T-helper 2 cell (primary cell): ENCODE measurements at places on chromosomes 11 and 22.

DNA sequence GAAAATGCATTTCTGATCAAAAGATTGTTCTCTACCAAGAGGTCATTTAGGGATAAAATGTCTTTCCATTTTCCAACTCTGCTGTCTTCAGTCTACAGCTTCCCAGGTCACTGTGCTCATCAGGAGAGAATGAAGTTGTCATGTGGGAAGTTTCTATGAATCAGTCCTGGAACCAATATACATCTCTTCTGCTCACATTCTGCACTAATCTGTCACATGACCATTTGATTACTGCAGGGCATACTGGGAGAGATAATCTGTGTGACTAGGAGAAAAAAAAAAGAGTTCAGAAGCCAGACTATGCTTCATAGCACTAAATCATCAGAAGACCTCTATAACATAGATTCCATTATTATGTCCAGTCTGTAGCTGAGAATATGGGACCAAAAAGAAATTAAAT, 611.5 kb downstream of the KCNA4 start:
- no peak for DNase-seq

DNA sequence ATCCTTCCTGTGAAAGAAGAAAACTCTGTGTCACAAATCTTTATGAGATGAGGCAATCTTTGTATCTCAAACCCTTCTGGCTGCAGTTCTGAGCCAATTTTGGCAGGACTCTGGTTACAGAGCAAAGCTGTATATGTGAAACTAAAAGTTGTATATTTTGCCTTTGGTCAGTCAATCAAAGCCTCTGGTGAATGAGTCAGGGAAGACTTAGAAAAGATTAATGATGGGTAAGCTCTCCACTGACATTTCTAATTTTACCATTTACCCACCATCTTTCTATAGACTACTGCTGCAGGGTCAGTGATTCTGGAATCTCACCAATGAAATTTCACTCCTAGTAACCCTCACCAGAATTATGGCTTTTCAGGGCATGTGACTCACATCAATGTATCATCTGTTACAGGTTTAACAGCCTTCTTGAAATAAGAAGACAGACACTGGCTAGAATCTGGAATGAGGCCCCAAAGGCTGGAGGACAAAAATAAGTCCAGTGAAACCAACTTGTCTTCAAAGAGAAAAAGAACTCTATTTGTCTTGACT, 43.3 kb downstream of the USP35 start:
- DNase-seq, result no peak

DNA sequence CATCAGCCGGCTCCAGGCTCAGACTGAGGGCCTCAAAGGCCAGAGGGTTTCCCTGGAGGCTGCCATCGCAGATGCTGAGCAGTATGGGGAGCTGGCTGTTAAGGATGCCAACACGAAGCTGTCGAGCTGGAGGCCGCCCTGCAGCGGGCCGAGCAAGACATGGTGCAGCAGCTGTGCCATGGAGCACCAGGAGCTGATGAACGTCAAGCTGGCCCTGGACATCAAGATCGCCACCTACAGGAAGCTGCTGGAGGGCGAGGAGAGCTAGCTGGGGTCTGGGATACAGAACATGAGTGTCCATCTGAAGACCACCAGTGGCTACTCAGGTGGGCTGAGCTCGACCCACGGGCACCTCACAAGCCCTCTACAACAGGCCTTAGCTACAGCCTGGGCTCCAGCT, 4.0 kb upstream of the SCUBE2 start:
- DNase-seq, result no peak

DNA sequence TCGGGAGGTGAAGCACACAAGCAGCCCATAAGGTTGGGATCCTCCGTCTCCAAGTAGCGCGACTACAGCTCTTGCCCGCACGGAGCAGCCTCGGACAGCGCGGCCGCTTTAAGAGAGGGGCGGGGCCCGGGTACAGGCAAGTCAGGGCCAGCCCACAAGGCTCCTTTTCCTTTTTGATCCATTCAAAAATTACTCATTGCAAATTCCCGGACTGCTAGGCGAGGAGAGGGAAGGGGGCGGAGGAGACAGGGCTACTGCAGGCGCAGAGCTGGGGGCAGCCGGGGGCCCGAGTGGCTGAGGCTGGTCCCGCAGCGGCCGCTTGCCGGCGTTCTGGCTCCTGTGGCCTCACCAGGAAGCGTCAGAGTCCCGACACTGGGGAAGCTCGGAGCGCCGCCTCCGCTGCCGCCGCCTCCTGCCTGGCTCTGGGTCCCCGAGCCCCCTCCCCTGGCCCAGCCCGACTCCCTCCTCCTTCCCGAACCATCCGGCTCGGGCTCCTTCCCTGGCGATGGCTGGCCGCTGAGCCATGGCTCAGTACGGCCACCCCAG, at the start of gene UBASH3B:
Gene UBASH3B (plus strand): TSS at position 196 of the 546 bp plus-strand sequence. CDS start 328 bp downstream, at position 524.
- peak; percentile 76 for DNase-seq

DNA sequence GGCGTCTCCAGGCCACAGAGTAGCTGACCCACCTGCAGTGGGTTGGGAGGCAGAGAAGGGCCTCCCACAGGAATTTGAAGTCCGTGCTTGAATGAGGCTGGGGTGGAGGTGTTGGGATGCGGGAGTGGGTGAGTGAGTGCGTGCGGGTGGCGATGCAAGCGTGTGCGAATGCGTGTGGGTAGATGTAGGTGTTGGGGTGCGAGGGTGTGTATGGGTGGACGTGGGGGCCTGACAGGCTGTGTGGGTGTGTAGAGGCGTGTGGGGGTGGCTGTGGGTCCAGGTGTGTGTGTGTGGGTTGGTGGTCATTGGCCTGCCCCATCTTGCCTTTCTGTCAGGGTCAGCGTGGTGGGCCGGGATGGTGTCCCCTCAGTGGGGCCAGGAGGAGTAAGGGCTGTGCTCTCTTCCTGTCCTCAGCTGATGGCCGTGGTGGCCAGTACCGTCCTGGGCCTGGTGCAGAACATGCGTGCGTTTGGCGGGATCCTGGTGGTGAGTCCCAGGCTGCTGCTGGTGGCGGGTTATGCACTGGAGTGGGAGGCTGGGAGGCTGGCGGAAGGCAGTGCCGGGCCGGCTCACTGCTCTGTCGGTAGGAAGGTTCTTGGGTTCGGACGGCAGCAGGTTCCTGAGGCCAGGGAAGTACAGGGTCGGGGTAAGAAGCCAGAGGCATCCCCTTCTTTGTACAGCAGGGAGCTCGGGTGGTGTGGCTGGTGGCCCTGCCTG, 35.0 kb downstream of the TPCN2 start:
- DNase-seq, result no peak

DNA sequence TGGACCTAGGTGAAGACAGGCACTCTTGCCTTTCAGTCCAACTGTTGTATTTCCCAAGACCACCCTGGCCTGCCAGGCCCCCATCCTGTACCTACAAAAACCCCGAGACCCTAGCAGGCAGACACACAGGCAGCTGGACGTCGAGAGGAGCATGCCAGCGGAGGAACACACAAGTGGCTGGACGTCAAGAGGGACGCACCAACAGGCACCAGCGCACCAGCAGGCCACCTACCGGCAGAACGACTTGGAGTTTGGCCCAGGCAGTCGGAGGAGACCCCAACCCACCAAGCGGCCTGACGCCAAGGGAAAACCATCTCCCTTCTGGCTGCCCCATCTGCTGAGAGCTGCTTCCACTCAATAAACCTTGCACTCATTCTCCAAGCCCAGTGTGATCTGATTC, 1883.4 kb upstream of the RAG2 start:
- no peak for DNase-seq

- DNase-seq, result no peak
Measured at GRCh38 chr22:35037089-35037488, 28.9 kb upstream of the ISX start.

- no peak for DNase-seq
Measured at GRCh38 chr11:125483592-125483991, 12.5 kb downstream of the FEZ1 start.

DNA sequence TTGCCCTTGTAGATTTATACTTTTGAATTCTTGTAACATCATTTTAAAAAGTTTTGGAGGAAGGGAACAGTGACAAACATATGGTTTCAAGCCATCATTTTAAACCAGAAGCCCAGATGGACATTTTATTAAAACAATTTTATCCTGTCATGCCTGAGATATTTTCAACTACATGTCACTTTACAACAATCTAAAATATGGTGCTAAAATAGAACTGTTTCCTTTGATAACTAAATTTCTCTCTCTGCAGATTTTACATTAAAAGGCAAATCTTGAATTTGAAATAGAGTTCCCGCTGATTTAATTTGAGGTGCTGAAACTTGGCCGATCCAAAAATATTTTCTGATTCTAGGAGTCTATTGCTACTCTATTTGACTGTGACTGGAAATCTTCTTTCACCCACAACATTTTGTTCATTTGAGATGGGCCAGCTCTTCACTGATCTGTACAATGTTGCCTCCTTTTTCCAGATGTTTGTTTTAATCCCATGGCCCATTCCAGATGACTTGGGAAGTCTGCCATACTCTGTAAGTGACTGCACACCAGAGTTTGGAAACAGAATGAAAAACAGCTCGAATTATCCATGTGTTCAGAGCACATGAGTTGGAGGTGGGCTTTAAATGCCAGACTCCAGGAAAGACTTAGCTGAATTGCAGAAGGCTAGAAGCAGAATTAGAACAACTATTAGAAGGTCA, 402.5 kb downstream of the TMEM135 start:
- DNase-seq, result no peak

DNA sequence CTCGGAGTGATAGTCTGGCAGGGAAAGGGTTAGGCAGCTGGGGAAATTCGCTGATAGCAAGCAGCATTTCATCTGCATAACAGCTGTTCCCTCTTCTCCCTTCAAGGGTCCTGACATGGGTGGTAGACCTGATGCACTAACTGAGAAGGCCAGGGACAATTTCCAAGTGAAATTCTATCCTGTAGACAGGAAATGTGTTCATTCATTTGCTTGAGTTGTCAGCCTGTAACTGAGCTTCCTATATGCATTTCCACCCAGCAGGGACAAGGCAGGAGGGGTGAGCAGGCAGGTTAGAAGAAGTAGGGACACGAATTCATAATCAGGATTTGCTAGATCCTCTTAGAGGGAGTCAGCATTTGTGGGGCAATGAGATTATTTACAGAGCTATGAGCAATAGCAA, 154.3 kb upstream of the NCAM1 start:
- DNase-seq, result no peak

GRCh38 chr11:128157423-128158298, 429.7 kb downstream of the ETS1 start:
- DNase-seq, result peak; percentile 25

DNA sequence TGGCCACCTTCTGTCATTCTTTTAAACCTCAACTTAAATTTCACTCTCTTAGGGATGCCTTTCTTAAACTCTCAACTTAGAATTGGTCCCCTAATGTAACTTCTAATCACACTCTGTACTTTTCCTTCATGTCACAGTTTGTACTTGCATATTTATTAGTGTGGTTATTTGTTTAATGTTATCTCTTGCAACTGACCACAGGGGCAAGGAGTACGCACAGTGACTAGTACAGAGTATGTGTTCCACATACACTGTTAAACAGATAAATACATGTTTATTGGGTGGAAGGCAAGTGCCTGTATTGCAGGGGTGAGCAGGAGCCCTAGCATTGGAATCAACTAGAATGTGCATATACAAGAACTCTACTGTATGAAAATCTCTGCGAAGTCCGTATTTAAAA, 554.0 kb downstream of the INSC start:
- DNase-seq, result no peak

GRCh38 chr11:45486461-45486860, 179.0 kb downstream of the CHST1 start:
- DNase-seq, result no peak

DNA sequence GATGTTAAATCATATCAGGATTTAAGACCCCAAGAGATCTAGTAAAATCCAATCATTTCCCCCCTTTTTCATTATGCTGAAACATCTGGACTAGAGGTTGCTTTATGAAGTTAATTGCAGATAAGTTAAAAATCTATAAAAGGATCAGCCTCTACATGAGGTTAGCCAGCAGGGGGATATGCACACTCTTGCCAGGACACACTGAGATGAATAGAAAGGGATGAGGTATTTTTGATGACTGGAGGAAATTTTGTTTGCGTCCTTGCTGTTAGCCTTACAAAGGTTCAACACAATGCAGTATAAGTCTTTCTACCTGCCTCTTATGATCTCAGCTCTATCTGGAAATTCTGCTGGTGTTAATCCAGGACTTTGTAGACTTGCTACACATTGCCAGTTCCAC, 1034.3 kb downstream of the LRRC4C start:
- DNase-seq, result no peak

DNA sequence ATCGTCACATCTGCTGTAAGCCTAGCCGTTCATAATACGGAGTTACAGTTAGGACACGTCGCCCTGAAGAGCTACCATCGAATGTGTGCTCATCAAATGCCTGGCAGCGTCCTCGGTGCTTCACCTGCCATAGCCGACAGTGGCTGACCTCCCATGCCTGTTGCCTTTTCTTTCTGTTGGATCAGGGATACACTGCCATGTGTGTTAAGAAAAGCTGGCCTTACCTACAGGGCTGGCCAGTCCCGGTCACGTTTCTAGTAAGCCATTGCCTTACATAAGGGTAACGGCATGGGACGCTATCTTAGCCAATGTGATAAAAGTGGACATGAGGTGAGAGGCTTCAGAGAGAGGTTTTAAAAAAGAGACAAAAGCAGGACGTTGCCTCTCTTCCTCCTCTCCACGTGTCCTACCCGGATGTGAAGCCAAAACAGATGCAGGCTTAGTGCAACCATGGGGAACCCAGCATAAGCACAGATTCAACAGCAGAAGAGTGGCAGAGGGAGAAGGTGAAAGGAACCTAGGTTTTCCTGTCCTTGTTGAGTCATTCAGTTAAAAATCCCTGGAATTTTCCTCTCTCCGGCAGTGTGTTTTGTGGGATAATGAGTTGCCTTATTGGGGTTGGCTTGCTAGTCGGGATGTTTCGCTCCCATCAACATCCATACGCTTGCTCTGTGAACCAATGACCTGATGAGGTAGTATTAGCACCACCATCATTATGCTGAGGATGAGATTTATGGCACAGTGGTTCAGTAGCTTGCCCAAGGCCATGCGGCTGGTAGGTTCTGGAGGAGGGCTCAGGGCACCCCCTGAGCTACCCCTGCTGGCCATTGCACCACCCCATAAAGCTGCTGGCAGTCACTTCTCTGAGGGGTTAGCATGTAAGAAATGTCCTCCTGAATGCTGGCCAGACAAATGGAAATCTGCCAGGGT, 67.4 kb upstream of the B3GAT1 start:
- no peak for DNase-seq

DNA sequence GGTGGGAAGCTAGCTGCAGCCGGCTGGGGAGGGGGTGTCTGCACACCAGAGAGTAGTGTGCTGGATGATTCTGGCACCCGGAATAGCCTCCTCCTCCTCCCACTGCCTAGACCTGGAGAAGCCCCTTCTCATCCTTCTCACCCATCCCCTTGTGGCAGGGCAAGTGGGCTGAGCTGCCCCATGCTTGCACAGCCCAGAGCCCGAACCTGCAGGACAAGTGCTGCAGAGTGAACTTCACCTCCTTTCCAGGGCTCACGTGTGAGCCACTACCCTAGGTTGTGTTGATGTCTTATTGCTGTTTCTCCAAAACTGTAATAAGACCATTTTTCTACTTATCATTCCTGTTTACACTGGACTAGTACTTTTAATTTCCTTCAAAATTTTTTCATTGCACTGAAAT, 56.1 kb upstream of the GLYATL1B start:
- no peak for DNase-seq

DNA sequence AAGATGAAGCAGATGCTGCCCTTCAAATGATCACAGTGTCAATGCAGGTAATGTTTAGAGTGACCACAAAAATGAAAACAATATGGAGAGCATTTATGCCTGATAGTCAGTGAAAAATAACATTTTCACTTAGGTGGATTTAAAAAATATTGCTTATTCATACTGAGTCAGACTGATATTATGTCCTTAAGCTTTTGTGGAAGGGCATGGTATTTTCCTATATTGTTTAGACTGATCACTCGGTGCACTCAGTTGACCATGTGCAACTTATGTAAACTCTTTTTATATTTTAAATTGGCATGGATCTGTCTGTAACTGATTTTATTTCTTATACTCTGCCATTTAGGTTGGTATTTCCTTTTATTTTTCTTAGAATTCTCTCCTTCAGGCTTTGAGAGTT, 106.6 kb downstream of the DYNC2H1 start:
- no peak for DNase-seq
